D341Med (cell line): ENCODE measurements at places on chromosomes 1 and 21.

GRCh38 chr1:45403298-45403697, 63.1 kb upstream of the MUTYH start:
- no peak for DNase-seq

DNA sequence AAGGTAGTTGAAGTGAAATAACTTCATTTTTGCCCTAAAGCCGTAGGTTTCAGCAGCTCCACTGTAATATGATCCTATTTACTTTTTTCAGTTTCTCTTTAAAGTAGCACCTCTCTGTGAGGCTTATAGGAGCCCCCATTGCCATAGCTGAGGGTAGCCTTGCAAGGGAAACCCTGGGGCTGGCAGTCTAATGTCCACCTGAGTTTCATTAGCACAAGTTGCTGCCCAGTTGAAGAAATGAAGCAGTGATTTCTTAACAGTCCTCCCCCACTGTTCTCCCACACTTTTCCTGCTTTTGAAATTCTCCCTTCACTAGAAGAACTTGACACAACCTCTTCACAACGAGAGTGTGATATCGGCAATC, 1.5 kb downstream of the HMCN1 start:
- DNase-seq, result no peak

- no peak for DNase-seq
Observed at GRCh38 chr1:8120693-8121260, 94.7 kb upstream of the ERRFI1 start.

GRCh38 chr1:3368059-3368458, 86.4 kb upstream of the ARHGEF16 start:
- DNase-seq, result no peak

- DNase-seq, result no peak
Observed at GRCh38 chr1:20491866-20492265, 5.9 kb upstream of the CAMK2N1 start.

- DNase-seq, result no peak
Observed at GRCh38 chr1:150720098-150720497, 597 bp downstream of the HORMAD1 start.

DNA sequence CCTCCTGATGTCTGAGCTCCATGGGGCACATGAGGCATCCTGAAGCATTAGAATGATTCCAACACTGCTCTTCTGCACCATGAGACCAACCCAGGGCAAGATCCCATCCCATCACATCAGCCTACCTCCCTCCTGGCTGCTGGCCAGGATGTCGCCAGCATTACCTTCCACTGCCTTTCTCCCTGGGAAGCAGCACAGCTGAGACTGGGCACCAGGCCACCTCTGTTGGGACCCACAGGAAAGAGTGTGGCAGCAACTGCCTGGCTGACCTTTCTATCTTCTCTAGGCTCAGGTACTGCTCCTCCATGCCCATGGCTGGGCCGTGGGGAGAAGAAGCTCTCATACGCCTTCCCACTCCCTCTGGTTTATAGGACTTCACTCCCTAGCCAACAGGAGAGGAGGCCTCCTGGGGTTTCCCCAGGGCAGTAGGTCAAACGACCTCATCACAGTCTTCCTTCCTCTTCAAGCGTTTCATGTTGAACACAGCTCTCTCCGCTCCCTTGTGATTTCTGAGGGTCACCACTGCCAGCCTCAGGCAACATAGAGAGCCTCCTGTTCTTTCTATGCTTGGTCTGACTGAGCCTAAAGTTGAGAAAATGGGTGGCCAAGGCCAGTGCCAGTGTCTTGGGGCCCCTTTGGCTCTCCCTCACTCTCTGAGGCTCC, 11.1 kb upstream of the RASSF5 start:
- DNase-seq, result no peak

DNA sequence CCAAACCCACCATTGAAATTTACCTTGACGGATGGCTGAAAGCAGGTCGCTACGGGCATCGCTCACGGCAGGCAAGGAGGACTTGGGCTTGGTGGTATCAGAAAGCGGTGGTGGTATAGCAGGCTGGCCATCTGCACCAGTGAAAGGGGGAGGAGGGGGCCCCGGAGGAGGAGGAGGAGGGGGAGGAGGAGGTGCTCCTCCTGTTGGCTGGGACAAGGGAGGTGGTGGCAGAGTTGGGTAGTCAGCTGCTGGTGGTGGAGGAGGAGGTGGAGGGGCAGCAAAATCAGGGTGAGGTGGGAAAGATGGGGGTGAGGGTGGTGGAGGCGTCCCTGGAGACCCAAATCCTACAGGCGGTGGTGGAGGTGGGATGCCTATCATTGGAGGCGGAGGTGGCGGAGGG, 17.2 kb downstream of the GPR3 start:
- no peak for DNase-seq

DNA sequence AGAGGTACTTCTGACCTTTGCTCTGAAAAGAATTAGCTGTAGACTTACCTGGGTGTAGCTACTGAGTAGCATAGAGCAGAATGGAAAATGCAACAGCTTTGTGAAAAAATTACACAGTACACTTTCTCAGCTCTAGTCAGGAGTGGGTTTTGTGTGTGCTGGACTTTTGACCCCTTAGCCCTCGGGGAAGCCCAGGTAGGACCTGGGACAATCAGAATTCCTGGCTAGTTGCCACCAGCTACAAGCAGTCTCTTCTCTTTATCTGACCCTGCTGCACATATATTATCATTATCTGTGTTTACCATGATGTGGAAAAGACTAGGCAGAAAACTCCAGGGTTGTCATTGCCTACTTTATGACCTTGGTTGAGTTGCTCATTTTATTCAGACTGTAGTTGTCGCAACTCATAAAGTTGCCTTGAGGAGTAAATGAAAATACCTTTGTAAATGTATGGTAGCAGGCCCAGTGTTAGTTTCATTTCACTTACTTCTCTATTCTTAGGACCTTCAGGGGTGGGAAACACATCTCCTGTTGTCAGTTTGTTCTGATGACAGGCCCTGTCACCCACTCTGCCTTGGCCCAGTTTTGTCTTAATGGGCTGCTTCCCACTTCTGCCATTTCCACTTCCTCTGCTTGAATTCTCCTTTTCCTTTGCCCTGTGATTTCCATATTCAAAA, 5.4 kb downstream of the NEK7 start:
- no peak for DNase-seq

GRCh38 chr1:983798-984475, 2.0 kb upstream of the PERM1 start:
- peak; percentile 88 for DNase-seq

- no peak for DNase-seq
Observed at GRCh38 chr1:115593365-115594259, 48.2 kb upstream of the VANGL1 start.

- no peak for DNase-seq
Observed at GRCh38 chr1:225888289-225888897, 553 bp downstream of the LEFTY1 start.

DNA sequence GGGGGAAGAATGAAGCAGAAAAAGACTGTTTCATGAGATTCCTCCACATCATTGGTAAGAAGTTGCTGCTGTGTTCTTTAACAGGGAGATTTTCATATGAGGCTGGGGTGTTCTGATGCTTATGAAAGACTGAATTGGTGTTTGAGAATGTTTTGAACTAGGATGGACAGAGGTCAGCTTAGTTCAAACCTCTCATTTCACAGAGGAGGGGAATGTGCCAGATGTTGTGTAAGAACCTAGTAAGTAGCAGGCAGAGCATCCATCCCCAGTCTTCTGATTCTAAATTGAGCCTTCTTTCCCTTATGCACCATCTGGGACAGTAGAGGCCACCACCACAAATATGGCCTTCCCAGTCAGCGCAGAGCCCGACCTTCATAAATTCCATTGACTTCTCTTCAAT, 43.7 kb downstream of the SAMD13 start:
- no peak for DNase-seq

- DNase-seq, result no peak
Observed at GRCh38 chr1:23425193-23425494, 596 bp upstream of the TCEA3 start.
